Activated CD4-positive, CD25-positive, alpha-beta regulatory T cell treated with anti-CD3 and anti-CD28 coated beads, Interleukin-2, amount 50 U/mL, for 24 hours (primary cell): ENCODE measurements at places on chromosomes 1 and 21.

DNA sequence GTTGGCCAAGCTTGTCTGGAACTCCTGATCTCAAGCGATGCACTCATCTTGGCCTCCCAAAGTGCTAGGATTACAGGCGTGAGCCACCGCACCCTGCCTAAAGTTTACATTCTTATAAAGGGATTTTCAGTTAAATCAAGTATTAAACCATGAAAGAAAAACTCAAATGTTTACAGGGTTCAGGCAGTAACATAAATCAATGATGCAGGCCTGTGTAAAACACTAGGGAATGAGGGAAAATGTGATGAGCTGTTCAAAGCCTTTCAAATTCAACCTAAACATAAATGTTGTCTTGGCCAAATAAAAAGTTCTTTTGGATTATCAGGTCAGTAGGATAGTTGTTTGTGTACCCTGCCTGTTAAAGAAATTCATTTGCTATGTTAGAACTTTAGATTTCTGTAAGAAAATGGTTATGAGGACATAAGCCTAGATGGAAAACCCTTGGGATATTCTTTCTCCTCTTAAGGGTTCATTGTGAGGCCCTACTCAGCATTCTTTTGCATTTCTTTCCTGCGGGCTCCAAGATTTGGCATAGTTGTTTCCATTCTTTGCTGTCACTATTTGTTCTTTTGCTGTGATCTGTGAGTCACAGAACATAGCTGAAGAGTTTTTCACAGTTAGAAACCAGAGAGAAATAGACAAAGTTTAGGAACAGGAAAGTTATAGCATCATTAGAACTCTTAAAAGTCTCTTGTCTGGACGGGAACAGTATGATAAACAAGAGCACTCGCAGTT is 8.9 kb upstream of the ZRANB2 start:
- no peak for ATAC-seq

- ATAC-seq, result peak; percentile 62
Observed at GRCh38 chr21:41766883-41767605, at the start of gene RIPK4. Gene RIPK4 (minus strand): TSS chr21:41767052. CDS start chr21:41767041, 11 bp downstream.

DNA sequence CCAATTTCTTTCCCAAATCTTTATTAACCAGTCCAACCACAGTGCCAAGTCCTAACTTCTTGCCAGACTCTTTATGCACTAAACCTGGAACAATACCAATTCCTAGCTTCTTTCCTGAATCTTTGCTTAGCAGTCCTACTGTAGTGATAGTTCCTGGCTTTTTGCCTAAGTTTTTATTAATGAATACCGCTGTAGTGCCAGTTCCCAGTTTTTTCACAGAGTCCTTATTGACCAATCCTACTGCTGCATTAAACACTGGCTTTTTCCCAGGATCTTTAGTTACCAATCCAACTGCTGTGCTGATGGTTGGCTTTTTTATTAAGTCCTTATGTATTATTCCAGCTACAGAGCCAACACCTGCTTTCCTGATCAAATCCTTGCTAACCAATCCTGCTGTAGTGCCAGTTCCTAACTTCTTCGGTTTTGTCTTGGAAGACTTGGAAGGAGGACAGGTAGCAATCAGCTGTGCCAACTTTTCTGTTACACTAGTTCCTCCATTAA is 80.8 kb downstream of the ASH1L start:
- no peak for ATAC-seq

- ATAC-seq, result no peak
Observed at GRCh38 chr1:222250376-222250775, 297.5 kb downstream of the HHIPL2 start.

GRCh38 chr1:154501423-154502065 is 475 bp upstream of the TDRD10 start:
- no peak for ATAC-seq
